IMR-90 (cell line): ENCODE measurements at places on chromosomes 11 and 22. TPM values are rescaled to one million over a fixed set of nuclear protein-coding genes. Genes with fewer than 3 reads are reported as not detected.
A peak's percentile ranks its signal among the peaks of the same experiment; 100 is the strongest.

DNA sequence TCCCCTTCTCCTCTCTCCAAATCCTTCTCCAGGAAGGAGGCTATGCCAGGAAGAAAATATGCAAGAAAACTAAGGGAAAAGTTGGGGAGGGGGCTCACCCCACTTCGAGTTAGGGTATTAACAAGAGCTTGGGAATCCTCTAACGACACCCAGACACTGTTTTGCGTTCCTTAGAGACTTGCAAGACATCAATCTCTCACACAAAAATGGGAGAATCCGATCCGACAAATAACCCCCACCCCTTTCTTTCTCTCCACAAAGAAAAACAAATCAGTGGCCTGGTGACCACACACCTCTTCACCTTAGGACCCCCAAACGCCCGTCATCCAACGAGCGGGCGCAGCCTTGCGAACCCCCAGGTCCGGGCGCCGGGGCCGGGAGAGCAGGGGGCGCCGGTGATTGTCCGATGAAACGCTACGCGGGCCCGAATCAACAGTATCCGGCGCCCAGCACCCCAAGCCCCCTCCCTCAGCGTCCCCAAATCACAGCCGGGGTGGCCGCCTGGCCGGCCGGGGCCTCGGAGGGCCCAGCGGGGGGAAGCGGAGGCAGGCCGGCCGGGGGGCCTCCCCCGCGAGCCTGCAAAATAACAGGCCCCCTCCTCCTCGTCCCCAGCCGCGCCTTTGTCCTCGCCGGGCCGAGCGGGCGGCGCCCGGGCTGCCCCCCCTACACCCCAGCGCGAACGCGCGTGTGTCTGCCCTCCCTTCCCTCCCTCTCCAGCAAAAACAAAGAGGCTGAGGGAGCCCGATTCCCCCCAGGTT, 690 bp downstream of the CSNK1E start:
- H3K4me1 ChIP-seq: peaks cover 33% of the 10 kb centered on the region
- H3K27ac ChIP-seq: peak overlapping the region; percentile 98
- peaks cover 13% of the 10 kb centered on the region for H3K36me3 ChIP-seq
- peak overlapping the region; percentile 92 for H3K4me3 ChIP-seq

DNA sequence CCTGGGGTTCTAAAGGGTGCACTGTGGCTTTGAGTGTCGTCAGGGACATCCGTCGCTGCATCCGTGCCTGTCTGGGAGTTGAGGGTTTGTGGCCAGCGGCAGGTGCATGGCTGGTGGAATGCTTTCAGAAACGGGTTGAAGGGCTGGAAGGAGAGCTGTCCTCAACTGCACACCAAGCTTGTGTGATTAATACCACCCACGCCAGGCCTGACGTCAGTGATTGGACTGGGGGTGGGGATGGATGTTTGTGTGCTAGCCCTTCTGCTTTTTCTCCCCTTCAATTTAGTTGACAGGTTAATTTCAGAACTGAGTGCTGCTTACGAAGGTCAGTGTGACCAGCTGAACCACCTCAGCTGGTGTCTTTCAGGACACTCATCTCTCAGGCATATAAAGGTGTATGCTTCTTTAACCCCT, 3.2 kb upstream of the GAB2 start:
- H3K36me3 ChIP-seq: no peaks in the 10 kb centered on the region
- no peaks in the 10 kb centered on the region for H3K27me3 ChIP-seq
- peak; percentile 85 for DNase-seq
- H3K4me1 ChIP-seq: peaks cover 24% of the 10 kb centered on the region
- H3K4me3 ChIP-seq: no peak overlapping the region
- no peak overlapping the region for H3K27ac ChIP-seq

GRCh38 chr11:69295995-69296889, 2.3 kb downstream of the MYEOV start:
- peak overlapping the region; percentile 88 for H3K27ac ChIP-seq
- H3K4me1 ChIP-seq: peaks cover 40% of the 10 kb centered on the region
- DNase-seq: peak; percentile 74
- no peak overlapping the region for H3K4me3 ChIP-seq

DNA sequence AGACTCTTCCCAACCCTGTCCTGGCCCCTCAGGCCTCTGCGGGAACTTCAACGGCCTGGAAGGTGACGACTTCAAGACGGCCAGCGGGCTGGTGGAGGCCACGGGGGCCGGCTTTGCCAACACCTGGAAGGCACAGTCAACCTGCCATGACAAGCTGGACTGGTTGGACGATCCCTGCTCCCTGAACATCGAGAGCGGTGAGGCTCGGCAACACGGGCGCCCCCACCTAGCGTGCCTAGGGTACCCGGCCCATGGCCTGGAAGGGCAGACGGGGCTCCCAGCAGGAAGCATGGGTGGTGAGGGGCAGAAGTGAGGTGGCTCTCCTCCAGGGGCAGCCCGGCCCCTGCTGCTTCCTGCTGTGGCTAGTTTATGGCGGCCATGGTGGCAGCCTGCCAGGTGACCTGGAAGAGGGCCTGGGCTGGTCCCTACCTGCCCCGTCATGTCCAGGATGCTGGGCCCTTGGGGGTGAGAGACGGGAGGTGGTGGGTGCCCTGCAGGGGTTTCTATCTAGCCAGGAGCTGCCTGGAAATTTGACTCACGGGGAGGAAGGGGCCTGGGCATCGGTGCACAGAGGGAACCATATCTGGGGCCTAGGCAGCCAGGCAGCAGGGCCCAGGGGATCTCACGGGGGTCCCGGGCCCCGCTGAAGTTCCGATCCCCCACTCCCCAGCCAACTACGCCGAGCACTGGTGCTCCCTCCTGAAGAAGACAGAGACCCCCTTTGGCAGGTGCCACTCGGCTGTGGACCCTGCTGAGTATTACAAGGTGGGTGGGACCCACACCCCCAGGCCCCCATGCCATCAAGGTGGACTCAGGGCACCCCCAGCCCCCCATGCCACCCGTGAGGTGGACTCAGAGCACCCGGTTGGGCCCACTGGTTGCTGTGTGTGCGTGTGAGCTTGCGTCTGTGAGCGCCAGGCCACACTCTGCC, 9.2 kb downstream of the MUC2 start:
- no peaks in the 10 kb centered on the region for H3K36me3 ChIP-seq
- no peak for DNase-seq
- no peaks in the 10 kb centered on the region; the same call in none of the 2 replicates for H3K27me3 ChIP-seq
- H3K27ac ChIP-seq: no peak overlapping the region
- no peak overlapping the region for H3K4me3 ChIP-seq
- H3K4me1 ChIP-seq: no peaks in the 10 kb centered on the region

DNA sequence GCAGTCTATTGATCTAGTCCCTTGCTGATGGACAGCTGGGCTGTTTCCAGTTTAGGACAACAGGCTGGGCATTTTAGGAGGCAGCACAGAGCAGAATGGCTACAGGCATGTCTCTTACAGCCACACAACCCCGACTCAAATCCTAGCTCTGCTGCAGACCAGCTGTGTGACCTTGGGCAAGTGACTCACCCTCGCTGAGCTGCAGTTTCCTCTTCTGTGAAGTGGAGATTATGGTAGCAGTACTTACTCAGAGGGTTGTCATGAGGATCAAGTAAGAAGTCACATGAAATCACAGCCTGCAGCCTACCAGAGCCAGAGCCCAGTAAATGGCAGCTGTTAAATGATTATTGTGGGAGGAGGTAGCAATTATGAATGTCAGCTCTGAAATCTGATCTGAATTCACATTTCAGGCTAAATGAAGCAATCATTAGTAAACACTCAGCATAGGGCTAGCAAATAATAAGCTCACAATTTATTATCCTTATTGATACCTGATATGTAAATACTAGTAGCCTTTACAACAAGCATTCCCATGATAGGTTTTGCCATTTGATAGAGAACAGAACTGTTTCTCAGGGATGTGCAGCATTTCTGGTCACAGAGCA, 58.9 kb downstream of the MYEOV start:
- H3K27ac ChIP-seq: peak overlapping the region; percentile 85
- no peak overlapping the region for H3K4me3 ChIP-seq
- H3K4me1 ChIP-seq: peaks cover 16% of the 10 kb centered on the region
- no peaks in the 10 kb centered on the region for H3K36me3 ChIP-seq

- H3K4me3 ChIP-seq: no peak overlapping the region
- no peaks in the 10 kb centered on the region for H3K27me3 ChIP-seq
- no peak for DNase-seq
Observed at GRCh38 chr11:124339396-124340141, 19.6 kb upstream of the OR8D2 start.

DNA sequence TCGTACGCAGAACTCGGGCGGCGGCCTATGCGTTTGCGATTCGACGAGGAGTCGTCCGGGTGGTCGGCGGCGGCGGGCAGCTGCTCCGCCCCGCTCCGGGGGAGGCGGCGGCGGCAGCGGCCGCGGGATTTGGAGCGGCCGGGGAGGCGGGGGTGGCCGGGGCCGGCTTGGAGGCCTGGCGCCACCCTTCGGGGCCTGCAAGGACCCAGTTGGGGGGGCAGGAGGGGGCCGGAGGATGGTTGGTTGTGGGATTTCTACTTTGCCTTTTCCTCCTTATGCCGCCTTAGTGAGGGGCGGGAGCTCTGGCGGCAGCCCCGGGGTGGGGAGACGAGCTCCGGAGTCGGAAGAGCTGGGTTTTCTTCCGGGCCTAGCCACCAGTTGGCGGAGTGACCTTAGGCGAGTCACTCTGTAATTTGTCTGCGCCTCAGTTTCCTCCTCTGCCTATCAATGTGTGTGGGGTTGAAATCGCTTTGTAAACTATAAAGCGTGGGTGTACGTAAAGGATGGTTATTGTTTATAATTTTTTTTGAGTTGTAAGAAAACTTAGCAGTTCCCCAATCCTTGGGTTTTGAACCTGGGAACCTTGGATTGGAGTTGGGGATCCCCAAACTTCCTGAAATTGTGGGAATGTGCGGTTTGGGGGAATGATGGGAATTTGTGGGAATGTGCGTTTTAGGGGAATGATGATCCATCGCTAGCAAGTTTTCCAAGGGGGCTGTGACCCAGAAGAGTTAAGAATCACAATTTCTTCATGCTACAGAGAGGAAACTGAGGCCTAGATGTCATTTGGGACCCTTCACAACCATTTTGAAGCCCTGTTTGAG, 679 bp downstream of the TUG1 start:
- H3K27me3 ChIP-seq: no peaks in the 10 kb centered on the region
- peak; percentile 44 for DNase-seq
- H3K27ac ChIP-seq: peak overlapping the region; percentile 97
- H3K4me1 ChIP-seq: peaks cover 10% of the 10 kb centered on the region

GRCh38 chr11:134346101-134346975, 14.6 kb downstream of the GLB1L2 start:
- H3K27ac ChIP-seq: no peak overlapping the region
- H3K4me1 ChIP-seq: no peaks in the 10 kb centered on the region
- no peaks in the 10 kb centered on the region for H3K36me3 ChIP-seq
- no peak for DNase-seq

DNA sequence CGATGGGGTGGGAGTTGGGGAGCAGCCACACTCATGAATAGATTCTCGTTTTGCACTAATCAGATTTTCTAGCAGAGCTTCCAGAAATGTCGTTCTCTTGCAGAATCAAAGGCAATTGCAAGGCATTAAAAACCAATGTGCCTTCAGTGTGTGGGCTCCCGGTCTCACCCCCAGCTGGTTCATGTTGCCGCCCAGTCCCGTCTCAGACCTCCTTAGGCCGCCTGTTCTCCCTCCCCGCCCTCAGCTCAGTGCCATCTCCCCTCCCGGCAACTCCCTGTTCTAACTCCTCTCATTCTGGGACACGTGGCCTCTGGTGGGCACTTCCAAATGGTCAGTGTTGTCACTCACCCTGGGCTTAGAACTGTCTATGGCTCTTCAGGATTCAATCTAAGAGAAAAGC, 42.5 kb upstream of the SMIM38 start:
- H3K4me3 ChIP-seq: no peak overlapping the region
- peaks cover 4% of the 10 kb centered on the region; the same call in 1 of the 2 replicates for H3K4me1 ChIP-seq
- H3K36me3 ChIP-seq: no peaks in the 10 kb centered on the region
- no peak for DNase-seq

GRCh38 chr11:72280037-72280436, 36.1 kb upstream of the PHOX2A start:
- no peak overlapping the region for H3K4me3 ChIP-seq
- H3K27ac ChIP-seq: no peak overlapping the region
- H3K36me3 ChIP-seq: no peaks in the 10 kb centered on the region
- H3K4me1 ChIP-seq: no peaks in the 10 kb centered on the region

DNA sequence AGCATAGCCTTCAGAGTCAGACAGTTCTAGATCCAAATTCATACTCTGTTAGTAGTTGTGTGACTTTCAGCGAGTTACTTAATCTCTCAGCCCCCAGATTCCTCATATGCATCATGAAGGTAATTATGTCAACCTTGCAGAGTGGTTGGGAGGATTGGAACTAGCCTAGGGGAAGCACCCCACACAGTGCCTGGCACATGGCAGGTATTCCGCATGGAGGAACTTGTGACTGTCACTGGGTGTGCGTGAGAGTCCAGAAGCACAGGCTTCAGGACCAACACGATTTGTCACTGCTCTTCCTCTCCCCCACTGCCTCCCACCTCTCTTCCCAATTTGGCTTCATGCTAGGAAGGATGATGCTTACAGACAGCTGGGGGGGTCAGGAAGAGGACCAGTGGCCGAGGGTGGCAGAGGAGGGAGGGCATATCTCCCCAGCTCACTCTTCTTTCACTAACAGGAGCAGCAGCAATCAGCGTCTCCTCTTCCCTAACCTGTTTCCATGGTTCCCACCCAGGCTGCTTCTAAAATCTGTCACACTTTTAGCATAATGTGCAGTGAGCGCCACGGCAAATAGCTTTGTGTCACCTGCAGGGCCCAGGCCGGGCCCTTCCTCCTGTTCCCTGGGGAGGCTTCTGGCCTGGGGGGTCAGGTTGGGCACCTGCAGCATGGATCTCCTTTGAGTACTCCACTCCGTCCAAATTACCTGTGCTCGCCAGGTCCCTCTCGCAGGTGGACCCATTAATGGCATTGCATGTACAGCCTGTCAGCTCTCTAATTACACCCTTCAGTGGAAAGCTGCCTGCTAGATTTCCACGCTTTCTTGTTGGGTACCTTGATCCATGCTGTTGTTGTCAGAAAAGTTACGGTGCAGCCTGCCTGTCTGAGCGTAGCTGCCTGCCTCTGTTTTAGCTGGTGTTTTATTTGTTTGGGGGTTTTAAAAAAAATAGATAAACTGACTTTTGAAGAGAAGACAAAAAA, 400.4 kb downstream of the NXPE2 start:
- no peaks in the 10 kb centered on the region for H3K4me1 ChIP-seq
- H3K27ac ChIP-seq: no peak overlapping the region
- DNase-seq: no peak
- H3K4me3 ChIP-seq: no peak overlapping the region

FGF3 gene
- not detected in 2 replicates for total RNA-seq

SHANK3 gene
- total RNA-seq: 0.18 and 0.28 TPM in 2 replicates

RIC8A gene
- 114 and 129 TPM in 2 replicates for total RNA-seq

GRM5 gene
- under 0.01 TPM in 2 replicates for total RNA-seq

CEP57 gene
- 30.5 and 38.0 TPM in 2 replicates for total RNA-seq

C11orf97 gene
- total RNA-seq: not detected in 2 replicates
